Vein endothelial cell (primary cell): ENCODE measurements at places on chromosomes 16 and 17. TPM values are rescaled to one million over a fixed set of nuclear protein-coding genes. Genes with fewer than 3 reads are reported as not detected.

SOCS1 gene
- 0.33 and 1.1 TPM in 2 replicates for total RNA-seq

AATK gene
- total RNA-seq: 3.1 and 5.6 TPM in 2 replicates

TBX21 gene
- total RNA-seq: not detected in 2 replicates

NTN1 gene
- 0.19 and 0.65 TPM in 2 replicates for total RNA-seq

AOC2 gene
- 0.65 and 1.9 TPM in 2 replicates for total RNA-seq

USP6 gene
- not detected in 2 replicates for total RNA-seq

VTN gene
- 0.10 TPM in 1 of 2 replicates, not detected in the other for total RNA-seq

NT5M gene
- total RNA-seq: 1.1 and 2.6 TPM in 2 replicates

ZNF597 gene
- 2.5 and 2.9 TPM in 2 replicates for total RNA-seq

CCL4 gene
- total RNA-seq: not detected in 2 replicates

EPOP gene
- 2.4 and 3.3 TPM in 2 replicates for total RNA-seq

SLC46A1 gene
- 1.3 and 2.5 TPM in 2 replicates for total RNA-seq

WNT9B gene
- not detected in 2 replicates for total RNA-seq

CTRL gene
- 0.57 and 0.65 TPM in 2 replicates for total RNA-seq

TAT gene
- total RNA-seq: not detected in 2 replicates

SECTM1 gene
- 0.48 and 0.98 TPM in 2 replicates for total RNA-seq

ZACN gene
- total RNA-seq: not detected in 2 replicates

PRR29 gene
- 0.33 and 0.57 TPM in 2 replicates for total RNA-seq

MINK1 gene
- 57.6 and 66.6 TPM in 2 replicates for total RNA-seq

SOCS3 gene
- 15.0 and 26.7 TPM in 2 replicates for total RNA-seq

CCL14 gene
- 32.7 and 43.2 TPM in 2 replicates for total RNA-seq

KRT39 gene
- not detected in 2 replicates for total RNA-seq

USP43 gene
- 0.10 and 0.98 TPM in 2 replicates for total RNA-seq

CHD9NB gene
- total RNA-seq: 0.38 and 0.65 TPM in 2 replicates

NPIPA7 gene
- 1.1 and 2.0 TPM in 2 replicates for total RNA-seq

ADGRG1 gene
- 58.5 and 88.1 TPM in 2 replicates for total RNA-seq

KRT24 gene
- not detected in 2 replicates for total RNA-seq

LLGL2 gene
- 3.7 and 4.6 TPM in 2 replicates for total RNA-seq

NPIPB13 gene
- 0.96 and 3.6 TPM in 2 replicates for total RNA-seq

HOXB9 gene
- total RNA-seq: 1.7 and 2.6 TPM in 2 replicates
